CD4-positive, alpha-beta T cell (primary cell): ENCODE measurements at places on chromosomes 13 and 19.

- no peak for DNase-seq
These were observed 69.9 kb downstream of the SLITRK6 start for GRCh38 chr13:85729296-85729695.

GRCh38 chr13:22220151-22221135 is 549.6 kb downstream of the FGF9 start:
- no peak for DNase-seq

GRCh38 chr19:23314505-23315251 is 64.5 kb upstream of the ZNF724 start:
- no peak for DNase-seq

- no peak for DNase-seq
These were observed 62.6 kb downstream of the RYR1 start for GRCh38 chr19:38496116-38496515.

GRCh38 chr19:31256593-31256960 is 92.7 kb downstream of the TSHZ3 start:
- DNase-seq, result no peak

GRCh38 chr13:41419206-41419605 is 38.1 kb upstream of the RGCC start:
- no peak for DNase-seq

GRCh38 chr19:53871454-53871853 is 3.8 kb downstream of the MYADM start:
- no peak for DNase-seq

GRCh38 chr19:8224394-8225145 is 15.4 kb downstream of the CERS4 start:
- no peak for DNase-seq

DNA sequence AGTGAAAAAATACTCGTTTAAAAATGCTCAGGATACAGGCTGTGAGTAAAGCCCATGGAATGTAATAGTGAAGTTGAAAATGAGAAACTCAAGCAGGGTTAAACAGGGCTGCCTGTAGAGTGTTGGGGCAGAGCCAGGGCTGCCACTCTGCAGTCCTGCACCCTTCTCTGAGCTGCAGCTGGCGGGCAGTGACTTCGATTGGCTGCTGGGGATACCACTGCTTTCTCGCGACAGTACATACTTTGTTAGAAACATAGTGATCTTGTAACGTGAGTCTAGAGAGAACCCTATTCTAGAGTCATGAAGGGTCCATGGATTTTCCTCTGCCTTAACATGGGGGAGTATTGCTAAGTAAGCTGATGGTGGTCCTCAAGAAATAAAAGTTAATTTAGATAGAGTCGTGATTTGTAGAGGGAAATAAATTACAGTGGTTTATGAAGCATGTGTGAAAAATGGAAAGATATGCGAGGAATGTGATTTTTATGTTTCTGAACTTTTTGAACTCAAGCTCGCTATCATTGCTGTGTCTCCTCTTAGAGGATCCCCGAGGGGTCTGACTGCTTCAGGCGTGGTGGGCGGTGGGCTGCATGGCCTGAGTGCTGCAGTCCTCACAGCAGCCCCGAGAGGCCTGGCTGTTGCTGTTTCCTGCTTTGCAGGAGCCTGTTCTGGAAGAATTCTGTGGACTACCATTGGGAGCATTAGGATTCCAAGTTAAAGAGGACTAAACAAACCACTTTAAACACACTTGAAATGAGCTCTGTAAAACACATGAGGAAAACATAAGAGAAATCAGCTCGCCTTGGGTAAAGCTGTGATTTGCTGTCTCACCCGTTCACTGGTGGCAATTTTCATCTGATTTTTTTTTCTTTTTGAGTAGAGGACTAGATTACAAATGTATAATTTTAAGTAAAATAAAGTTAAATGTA is 95.7 kb downstream of the ARHGEF7 start:
- DNase-seq, result no peak
